Right ventricle myocardium superior (tissue), 1 donor: ENCODE measurements at places on chromosomes 7 and 10. TPM values are rescaled to one million over a fixed set of nuclear protein-coding genes. Genes with fewer than 3 reads are reported as not detected.

DNA sequence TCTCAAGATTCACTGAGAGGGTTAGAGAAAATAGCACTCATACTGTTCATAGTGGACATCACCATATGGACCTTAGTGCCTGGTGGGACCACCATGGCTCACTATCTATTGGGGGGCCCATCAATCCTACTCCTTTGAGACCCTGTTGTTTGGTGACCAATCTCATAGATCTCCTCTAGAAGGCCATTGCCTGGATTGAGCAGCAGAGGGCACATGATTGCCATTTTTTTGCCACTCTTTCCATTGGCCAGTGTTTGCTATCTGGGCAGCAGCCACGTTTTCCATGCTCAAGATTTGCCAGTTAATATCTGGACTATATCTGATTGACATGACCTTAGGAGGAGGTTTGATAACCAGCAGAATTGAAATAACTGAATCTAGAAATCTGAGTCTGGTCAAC lies 244.5 kb downstream of the ITGB1 start:
- no peak for DNase-seq

DNA sequence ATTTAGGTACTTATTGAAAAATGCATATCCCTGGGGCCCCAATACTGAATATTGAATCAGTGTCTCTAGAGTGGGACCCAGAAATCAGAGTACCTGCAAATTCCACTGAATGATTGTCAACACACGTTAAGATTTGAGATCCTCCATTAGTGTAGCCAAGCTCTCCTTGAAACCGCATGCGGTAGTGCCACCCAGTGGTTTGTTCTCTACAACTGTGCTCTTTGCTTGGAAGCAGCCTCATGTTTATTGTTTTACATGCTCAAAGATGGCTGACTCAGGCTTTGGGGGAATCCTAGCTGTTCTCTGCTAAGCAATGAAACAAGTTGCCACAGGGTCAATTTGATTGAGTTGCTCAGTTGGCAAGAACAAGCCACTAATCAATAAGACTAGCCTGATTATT lies 340.2 kb upstream of the CELF2 start:
- peak; percentile 67 for DNase-seq

GRCh38 chr10:43427166-43427825 lies 9.6 kb upstream of the ZNF487 start:
- DNase-seq: no peak

- no peak for DNase-seq
Measured at GRCh38 chr10:114806562-114807391, 14.8 kb upstream of the FHIP2A start.

CYP2W1 gene
- total RNA-seq: not detected

DNA sequence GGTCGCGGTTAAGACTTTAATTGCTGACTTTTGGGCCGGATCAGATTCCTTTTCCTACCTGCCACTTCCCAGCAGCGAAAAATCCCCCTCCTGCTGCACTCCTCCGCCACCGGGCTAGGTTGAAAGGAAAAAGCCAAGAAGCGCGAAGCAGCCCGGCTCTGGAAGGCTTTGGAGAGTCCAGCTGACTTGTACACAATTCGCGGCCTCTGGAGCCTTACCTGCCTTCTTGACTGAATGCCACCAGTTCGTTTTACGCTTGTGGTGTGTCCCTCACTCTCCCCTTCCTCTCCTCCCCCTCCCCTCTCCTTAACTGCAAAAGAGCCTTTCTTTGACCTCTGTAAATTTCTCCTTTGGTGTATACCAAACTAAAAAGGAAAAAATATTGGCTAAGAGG lies 2.7 kb upstream of the FEZF1 start:
- no peak for DNase-seq

KDM7A gene
- total RNA-seq: 11.9 TPM

EGR2 gene
- total RNA-seq: 0.19 TPM

TMEM176B gene
- total RNA-seq: 33.4 TPM

WBP1L gene
- total RNA-seq: 19.7 TPM

DNA sequence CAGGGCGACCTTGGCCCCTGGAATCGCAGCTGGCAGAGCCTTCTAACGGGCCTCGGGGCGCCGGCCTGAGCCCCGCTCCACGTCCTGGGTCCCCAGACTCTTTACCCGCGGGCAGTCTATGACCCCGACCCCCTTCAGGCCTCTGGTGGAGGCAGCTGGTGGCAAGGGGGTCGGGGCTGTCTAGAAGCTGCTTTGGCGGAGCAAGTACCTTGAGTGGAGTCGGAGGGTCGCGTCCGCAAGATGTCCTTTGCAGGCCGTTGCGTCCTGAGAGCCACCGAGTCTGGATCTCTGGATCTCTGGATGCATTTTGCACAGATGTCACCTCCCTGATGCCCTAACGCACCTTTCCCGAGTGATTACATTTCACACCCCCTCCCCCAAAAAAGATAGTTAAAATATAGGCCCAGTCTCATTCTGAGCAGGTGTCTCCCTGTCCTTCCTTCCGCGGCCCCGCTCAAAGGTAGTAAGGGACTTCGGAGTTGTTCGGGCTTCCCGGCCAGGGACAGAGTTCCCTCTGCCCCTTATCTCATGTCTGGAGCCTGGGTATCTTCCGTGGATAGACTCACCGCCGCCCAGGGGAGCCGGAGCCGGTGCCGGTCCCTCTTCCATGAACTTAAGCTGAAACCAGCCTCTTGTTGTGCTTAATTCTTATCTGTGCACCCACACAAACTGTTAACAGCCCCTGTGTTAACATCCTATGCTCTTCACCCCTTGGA lies 457 bp downstream of the ACADSB start:
- DNase-seq: peak; percentile 47

C7orf57 gene
- not detected for total RNA-seq

DNA sequence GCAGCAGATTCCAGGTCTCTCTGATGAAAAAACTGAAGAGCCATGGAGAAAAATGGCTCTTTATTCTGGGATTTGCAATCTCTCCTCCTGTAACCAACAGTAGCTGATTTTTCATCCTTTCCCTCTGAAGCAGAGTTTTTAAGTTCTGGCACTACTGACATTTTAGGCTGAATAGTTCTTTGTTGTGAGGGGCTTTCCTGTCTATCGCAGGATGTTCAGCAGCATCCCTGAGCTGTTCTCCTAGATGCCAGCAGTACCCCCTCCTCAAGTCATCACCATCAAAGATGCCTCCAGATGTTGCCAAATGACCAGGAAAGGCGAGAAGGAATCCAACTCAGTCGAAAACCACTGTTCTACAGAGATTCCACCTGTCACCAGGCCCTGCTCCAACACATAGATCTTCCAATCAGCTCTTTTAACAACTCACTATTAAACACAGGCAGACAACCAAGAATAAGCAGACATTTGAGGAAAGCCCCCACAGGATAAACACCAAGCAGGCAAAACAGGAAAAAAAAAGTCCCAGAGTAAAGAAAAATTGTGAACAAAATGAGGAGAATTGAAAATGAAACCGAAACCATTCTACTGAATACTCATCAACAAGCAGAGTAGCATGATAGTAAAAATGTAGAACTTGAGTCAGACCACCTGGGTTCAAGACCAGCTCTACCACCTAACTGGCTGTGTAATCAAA lies 124.8 kb downstream of the MPP7 start:
- DNase-seq: no peak

DNA sequence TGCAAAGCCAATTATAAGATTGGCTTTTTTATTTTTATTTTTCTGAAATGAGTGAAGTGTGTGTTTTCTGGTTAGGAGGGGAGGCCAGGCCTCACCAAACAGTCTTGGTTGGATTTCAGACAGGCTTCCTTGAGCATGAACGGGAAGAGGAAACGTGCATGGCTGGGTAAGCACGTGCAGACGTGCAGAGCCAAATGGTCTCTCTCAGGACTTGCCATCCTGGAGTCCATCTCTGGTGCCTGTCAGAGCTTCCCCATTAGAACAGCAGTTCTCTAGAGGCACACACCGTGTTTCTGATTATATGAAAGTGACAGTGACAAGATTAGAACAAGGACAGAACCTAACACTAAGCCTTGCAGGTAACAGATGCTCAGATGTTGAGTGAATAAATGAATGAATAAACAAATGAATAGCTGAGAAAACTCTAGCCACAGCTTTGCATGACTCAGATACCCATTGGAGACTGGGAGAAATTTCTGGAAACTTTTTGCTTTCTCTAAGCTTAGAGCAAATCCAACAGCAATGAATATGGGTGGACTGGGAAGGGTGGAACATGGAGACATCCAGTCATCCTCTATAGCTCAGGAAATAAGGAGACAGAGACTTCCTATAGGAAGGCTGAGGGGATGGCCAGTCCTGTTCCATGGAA lies 11.8 kb upstream of the CALD1 start:
- DNase-seq: no peak

GRCh38 chr7:22589641-22590201 lies 89.7 kb upstream of the STEAP1B start:
- peak; percentile 82 for DNase-seq

- no peak for DNase-seq
Measured at GRCh38 chr10:132588301-132589013, 50.9 kb downstream of the INPP5A start.

GRCh38 chr10:25989951-25990350 lies 55.9 kb downstream of the MYO3A start:
- no peak for DNase-seq

DNA sequence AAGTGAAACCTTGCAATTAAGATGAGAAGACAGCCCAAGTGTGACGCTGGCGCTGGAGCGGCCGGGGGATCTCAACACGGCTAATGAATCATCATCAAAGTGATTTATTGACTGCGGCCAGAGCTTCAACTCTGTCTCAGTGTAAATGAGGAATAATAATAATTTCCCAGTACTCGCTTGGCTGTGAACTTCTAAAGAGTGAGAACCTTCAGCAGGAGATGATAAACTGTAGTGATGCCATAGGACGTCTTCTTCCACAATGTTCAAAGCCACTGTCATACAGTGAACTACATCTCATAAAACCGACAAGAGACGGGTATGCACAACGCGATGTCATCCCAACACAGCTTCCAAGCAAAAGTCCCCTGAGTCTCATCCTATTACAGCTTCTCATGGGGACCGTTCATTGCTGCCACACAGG lies 123.6 kb upstream of the NOBOX start:
- DNase-seq: no peak

GRCh38 chr10:132397671-132398565 lies 918 bp downstream of the PWWP2B start:
- peak; percentile 61 for DNase-seq

GRCh38 chr7:78311181-78311580 lies 512.6 kb downstream of the PHTF2 start:
- DNase-seq: no peak

DNA sequence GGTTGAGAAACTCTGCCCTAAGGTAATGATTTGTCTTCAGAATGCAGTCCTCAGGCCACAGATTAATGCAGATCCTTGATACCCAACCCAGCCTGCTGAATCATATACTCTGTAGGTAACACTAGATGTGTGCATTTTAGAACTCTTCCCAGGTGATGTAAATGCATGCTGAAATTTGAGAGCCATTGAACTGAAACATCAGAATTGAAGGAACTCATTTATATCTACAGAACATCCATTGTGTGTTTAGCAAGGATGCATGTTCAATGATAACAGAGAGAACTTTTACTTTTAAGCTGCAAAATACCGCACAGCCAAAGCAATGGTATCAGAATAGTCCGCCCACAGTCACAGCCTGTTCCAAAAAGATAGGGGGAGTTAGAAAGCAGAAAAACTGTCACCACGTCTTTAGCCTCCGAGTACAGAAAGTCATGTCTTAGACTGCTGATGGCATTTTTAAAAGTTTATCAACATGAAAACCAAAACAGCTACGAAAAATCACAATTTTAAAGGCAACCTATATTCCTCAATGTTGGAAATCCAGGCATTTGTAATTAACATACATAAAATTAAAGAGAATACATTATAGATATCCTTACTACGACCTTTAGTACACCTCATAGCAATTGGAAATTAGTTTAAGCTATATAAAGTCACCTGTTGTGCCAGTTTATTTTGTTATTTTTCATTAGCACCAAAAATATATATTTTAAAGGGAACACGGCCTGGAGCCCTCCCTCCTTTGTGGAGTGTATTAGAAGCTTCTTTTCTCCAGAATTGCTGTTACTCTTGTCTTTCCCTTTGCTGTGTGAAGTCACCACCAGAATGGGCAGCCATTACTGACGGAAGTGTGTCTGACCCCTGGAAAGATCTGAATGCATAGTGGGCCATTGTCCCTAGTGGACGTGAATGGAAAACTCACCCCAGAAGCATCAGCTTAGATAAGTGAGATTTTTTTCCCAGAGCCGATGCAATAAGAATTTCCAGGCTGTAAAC lies 65.8 kb upstream of the PRKAR2B start:
- DNase-seq: no peak

GRCh38 chr7:6652446-6653011 lies 15.4 kb downstream of the ZNF316 start:
- no peak for DNase-seq

- no peak for DNase-seq
Measured at GRCh38 chr10:125820701-125821100, 2.4 kb downstream of the UROS start.

DNA sequence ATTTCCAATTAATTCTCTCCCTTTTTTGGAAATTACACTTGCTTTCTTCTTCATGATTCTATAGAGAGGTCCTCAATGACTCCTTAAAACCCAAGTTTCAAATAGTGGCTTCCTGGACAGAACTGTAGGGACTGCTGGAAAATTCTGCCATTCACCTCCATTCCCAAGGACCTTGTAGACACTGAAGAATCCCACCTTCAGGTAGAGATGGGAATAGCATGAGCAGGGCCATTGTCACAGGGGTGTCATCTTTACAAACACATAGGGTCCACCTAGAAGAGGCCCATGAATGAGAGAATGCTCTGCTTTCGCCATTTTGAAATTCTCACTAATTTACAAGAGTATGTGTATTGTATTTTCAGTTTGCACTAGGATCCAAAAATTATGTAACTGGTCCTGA lies 701.7 kb upstream of the CELF2 start:
- DNase-seq: no peak

SMKR1 gene
- total RNA-seq: not detected

DNA sequence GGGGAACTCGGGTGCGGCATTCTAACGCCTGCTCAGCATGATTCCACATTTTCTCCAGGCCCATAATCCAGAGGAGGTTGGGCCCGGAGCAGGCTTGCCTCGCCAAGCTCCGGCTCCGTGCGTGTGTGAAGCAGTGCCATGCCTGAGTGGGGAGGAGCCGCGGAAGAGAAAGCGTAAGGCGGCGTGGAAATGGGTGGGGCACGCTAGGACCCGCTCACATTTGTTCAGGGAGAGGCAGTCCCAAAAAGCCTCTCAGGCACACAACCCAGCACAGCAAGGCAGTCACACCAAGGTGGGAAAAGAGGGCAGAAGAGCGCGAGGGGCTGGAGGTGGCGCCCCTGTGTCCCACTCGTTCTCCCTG lies 695 bp upstream of the VDAC2 start:
- DNase-seq: peak; percentile 91

DNA sequence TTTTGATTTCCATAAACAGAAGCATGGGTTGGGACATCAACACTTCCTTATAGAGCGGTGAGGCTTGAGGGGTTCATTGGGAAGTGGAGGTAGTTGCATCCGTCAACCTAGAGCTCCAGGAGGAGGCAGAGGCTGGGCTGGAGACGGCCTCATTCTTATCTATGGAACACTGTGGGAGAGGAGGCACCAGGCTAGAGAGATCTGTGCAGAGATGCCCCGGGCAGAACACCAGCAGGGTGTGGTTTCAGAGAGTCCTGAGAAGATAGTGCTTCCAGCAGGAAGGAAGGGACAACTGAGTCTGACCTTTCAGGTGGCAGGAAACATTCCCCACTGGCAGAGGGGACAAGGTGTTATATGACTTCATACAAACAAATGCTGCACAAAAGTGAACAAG lies 56.7 kb downstream of the TCERG1L start:
- no peak for DNase-seq

ZDHHC6 gene
- 16.5 TPM for total RNA-seq

GRCh38 chr10:115167751-115168150 lies 74.6 kb downstream of the ATRNL1 start:
- no peak for DNase-seq
